ENCODE measurements at places on chromosomes 11 and 22. TPM values are rescaled to one million over a fixed set of nuclear protein-coding genes. Genes with fewer than 3 reads are reported as not detected.

CRACR2B gene
- 22.4 TPM for total RNA-seq

DNA sequence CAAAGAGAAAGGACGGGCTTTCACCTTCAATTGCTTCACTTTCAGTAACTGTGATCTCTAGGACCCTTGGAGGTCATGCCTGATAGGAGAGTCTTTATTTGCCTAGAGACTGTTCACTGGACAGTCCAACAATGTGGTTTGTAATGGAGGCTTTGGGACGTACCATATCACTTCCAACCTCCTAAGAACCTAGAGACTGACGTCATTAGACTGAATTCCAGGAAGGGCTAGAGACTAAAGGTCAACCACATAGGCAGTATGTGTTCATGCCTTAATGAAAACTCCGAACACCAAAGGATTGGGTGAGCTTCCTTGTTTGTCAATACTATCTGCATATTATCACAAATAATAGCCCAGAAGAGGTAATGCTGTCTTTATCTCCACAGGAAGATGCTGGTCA, 53.7 kb upstream of the CNTN5 start:
- DNase-seq = no peak
- H3K27ac ChIP-seq = no peak overlapping the region
- H3K27me3 ChIP-seq = no peaks in the 10 kb centered on the region
- H3K36me3 ChIP-seq = no peaks in the 10 kb centered on the region

DNA sequence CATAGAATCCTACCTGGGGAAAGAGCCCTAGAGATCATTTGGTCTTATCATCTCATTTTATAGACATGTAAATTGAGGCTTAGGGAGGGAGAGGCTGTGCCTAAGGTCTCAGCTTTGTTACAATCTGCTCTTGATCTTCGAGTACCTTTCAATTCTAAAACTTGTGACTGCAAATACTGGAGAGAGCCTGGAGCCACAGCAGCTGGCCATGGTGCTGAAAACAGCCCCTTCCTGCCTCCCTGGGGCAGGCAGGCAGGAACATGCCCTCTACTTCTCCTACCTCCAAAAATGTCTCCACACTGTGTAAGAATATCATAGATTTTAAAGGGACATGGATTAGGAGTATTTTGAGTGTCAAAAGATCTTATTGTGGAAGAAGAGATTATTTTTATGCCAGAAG, 52.2 kb downstream of the C22orf42 start:
- H3K36me3 ChIP-seq = no peaks in the 10 kb centered on the region
- peaks cover 7% of the 10 kb centered on the region for H3K27me3 ChIP-seq
- no peak overlapping the region for H3K4me3 ChIP-seq
- no peaks in the 10 kb centered on the region for H3K4me1 ChIP-seq

- H3K4me1 ChIP-seq = peaks cover 4% of the 10 kb centered on the region
- peak; percentile 41 for DNase-seq
- no peak overlapping the region for H3K4me3 ChIP-seq
- no peaks in the 10 kb centered on the region for H3K36me3 ChIP-seq
- H3K27ac ChIP-seq = no peak overlapping the region
Observed at GRCh38 chr11:43555816-43556611, 124.5 kb upstream of the HSD17B12 start.

GRCh38 chr11:60916669-60917206, 2.8 kb downstream of the TMEM109 start:
- DNase-seq = no peak
- H3K4me1 ChIP-seq = peaks cover 63% of the 10 kb centered on the region
- H3K36me3 ChIP-seq = peaks cover 20% of the 10 kb centered on the region
- H3K4me3 ChIP-seq = no peak overlapping the region
- no peaks in the 10 kb centered on the region for H3K27me3 ChIP-seq

GRCh38 chr11:93493252-93493897, 49.8 kb downstream of the SMCO4 start:
- H3K36me3 ChIP-seq = peaks cover 31% of the 10 kb centered on the region
- H3K27me3 ChIP-seq = no peaks in the 10 kb centered on the region
- no peak overlapping the region for H3K27ac ChIP-seq
- no peaks in the 10 kb centered on the region for H3K4me1 ChIP-seq

DNA sequence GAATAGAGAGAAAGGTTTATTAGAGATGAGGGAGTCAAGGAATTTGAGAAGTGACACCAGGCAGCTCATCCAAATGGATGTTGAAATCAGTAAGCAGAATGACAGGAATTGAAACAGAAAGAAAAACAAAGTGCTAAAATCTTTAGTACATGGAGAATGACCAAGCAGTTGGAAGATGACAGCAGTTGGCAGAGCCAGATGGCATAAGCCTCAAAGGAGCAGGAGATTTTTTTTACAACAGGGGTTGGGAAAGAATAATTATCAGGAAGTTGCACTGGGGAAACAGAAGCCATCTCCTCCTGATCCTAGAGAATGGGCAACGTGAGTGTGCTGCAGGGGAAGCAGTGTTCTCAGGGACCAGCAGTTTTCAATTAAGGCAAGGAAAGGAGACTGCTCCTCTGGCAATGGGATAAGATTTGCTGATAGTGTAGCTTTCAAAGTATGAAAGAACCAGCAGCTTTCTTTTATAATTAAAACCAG, 28.9 kb downstream of the RAB39A start:
- H3K27me3 ChIP-seq = no peaks in the 10 kb centered on the region
- no peak overlapping the region for H3K4me3 ChIP-seq
- no peaks in the 10 kb centered on the region for H3K4me1 ChIP-seq
- no peak overlapping the region for H3K27ac ChIP-seq
- DNase-seq = no peak

- no peaks in the 10 kb centered on the region for H3K4me1 ChIP-seq
- DNase-seq = no peak
- H3K27me3 ChIP-seq = no peaks in the 10 kb centered on the region
Observed at GRCh38 chr11:27938011-27938410, 169.9 kb downstream of the KIF18A start.

GRCh38 chr11:12417691-12418611, 40.6 kb downstream of the PARVA start:
- no peaks in the 10 kb centered on the region for H3K27me3 ChIP-seq
- no peak for DNase-seq
- H3K36me3 ChIP-seq = no peaks in the 10 kb centered on the region

DNA sequence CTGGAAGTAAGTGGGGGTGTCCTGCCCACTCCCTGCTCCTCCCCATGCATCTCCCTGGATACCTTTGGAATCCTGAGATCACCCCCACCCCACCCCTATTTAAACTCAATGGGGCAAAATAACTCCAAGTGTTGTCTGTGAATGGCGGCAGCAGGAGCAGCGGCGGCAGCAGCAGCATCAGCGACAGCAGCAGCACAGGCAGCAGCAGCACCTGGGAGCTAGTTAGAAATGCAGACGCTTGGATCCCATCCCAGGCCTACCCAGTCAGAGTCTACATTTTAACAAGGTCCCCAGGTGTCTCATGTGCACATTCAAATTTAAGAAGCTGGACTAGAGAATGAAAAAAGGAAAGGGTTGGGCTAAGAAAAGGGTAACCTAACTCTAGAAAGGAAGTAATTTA, 82.6 kb downstream of the SEZ6L start:
- DNase-seq = no peak
- no peaks in the 10 kb centered on the region for H3K4me1 ChIP-seq
- no peak overlapping the region for H3K4me3 ChIP-seq
- no peaks in the 10 kb centered on the region for H3K27me3 ChIP-seq
- H3K27ac ChIP-seq = no peak overlapping the region
- H3K36me3 ChIP-seq = no peaks in the 10 kb centered on the region

DNA sequence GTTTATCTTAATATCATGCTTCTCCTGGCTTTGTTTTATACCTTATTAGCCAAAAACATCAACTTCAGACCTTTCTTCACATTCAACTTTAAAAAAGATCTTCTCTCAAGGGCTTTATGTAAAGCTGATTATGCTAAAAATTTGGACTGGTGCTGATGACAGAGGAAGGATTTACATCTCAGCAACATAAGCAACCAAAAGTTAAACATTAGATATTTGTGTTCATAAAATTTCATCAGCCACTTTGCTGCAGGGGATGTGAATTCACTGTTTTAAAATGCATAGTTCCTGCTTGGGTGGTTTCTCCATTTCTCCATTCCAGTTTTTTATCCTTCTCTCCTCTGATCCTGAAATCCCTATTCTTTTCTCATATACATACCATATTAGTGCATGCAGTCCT, 398.6 kb upstream of the DDI1 start:
- H3K36me3 ChIP-seq = no peaks in the 10 kb centered on the region
- peaks cover 13% of the 10 kb centered on the region for H3K4me1 ChIP-seq
- no peak for DNase-seq

DNA sequence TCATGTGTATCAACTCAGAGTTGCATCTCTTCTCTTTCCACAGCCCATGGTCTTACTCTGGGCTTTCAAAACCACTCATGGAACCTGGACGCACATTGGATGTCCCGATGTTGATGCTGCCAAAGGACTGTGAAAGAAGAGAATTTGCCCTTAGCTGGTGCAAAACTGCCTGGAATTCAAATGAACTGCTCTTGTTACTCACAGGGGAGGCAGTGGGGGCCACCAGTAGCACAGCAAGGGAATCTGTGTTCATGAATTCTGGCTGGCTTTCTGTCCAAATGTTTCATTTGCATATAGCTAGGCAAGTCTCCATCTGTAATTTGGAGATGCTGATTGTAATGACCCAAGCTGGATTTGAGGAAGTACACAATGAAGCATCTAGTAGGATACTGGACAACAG, 24.9 kb downstream of the LMO2 start:
- no peak for DNase-seq
- no peak overlapping the region for H3K27ac ChIP-seq
- no peaks in the 10 kb centered on the region for H3K36me3 ChIP-seq
- no peaks in the 10 kb centered on the region for H3K4me1 ChIP-seq
- no peak overlapping the region for H3K4me3 ChIP-seq

GRCh38 chr11:636511-637332, at the start of gene DRD4:
Gene DRD4 (plus strand): TSS chr11:637269. CDS start chr11:637305, 36 bp downstream.
- DNase-seq = no peak
- peak within 1 kb of the TSS; percentile 28 for H3K4me3 ChIP-seq
- H3K27ac ChIP-seq = no peak within 1 kb of the TSS
- peaks cover 10% of the 10 kb centered on the region for H3K4me1 ChIP-seq

All from heart left ventricle (tissue), 16 donors.